CD4-positive, alpha-beta T cell (primary cell): ENCODE measurements at places on chromosomes 1 and 21.
A peak's percentile ranks its signal among the peaks of the same experiment; 100 is the strongest.

DNA sequence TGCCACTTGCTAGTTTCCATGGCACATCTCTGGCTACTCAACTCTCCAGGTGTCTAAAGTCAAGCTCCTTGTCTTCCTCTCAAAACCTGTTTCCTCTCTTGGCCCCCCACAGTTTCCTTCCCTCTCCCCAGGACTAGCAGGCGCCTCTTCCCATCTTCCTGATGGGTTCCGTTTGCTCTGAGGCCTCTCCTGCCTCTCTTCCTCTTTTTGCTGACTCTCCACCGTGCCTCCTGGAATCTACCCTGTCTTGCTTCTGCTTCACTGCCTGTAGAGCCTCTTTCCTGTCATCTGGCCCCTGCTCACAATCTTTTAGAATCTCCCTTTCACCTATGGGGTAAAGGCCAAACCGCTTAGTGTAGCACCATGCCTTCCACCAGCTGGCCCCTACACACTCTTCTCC lies 21.8 kb upstream of the LHX4 start:
- peak; percentile 9 for DNase-seq

GRCh38 chr1:59523745-59524450 lies 227.0 kb downstream of the FGGY start:
- DNase-seq, result no peak

- no peak for DNase-seq
Measured at GRCh38 chr1:59294423-59294822, 2.5 kb upstream of the FGGY start.

DNA sequence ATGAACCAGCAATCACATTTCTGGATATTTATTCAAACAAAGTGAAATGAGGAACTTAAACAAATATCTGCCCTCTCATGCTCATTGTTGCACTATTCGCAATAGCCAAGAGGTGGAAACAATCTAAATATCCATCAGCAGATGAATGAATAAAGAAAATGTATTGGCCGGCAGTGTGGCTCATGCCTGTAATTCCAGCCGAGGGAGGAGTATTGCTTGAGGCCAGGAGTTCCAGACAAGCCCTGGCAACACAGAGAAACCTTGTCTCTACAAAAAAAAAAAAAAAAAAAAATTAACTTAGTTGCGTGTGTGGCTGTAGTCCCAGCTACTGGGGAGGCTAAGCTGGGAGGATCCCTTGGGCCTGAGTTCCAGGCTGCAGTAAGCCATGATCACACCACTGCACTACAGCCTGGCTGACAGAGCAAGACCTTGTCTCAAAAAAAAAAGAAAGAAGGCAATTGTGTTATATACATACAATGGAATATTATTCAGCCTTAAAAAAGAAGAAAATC lies 191.4 kb downstream of the AKT3 start:
- no peak for DNase-seq

GRCh38 chr1:59368008-59368670 lies 71.2 kb downstream of the FGGY start:
- DNase-seq, result no peak

- no peak for DNase-seq
Measured at GRCh38 chr1:165994107-165994506, 166.7 kb downstream of the UCK2 start.

- DNase-seq, result no peak
Measured at GRCh38 chr1:35129080-35129479, 49.9 kb downstream of the ZMYM1 start.

GRCh38 chr1:9320520-9321479 lies 28.1 kb downstream of the SPSB1 start:
- DNase-seq, result no peak

- DNase-seq, result no peak
Measured at GRCh38 chr1:24319312-24319863, at the start of gene GRHL3. Gene GRHL3 (plus strand): TSS chr1:24319357. CDS start chr1:24319552, 195 bp downstream.

DNA sequence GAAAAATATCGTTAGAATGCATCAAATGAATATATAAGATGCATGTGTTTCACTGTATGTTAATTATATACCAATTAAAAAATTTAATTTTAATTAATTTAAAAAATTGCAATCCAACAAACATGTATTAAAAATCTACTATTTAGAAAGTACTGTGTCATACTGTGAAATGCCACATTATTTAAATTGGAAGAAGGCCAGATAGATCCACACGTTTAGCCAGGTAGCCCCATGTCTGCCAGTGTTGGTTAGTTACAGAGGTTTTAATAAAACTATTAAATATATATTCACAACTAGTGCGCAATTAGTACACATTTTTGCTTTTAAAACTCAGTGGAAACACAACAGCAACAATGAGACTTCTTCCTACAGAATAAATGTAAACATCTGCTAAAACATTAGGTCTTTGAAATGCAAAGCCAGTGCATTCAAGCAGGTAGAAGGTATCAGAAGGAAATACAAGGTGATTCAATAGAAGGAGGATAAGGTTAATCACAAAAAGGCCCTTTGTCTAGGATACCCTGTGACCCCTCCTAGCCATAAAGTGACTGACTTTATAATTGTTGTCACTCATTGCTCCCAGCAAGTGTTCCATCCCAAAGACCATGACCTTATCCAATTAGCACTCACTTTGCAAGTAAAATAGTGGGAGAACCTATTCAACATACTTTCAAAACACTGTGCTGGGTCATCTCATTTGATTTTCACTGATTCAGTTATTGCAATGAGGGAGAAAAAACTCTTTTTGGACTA lies 211.5 kb downstream of the TTLL7 start:
- DNase-seq, result no peak

- no peak for DNase-seq
Measured at GRCh38 chr1:164308101-164308500, 250.9 kb upstream of the PBX1 start.

- no peak for DNase-seq
Measured at GRCh38 chr1:242146652-242147051, 147.8 kb upstream of the MAP1LC3C start.

- no peak for DNase-seq
Measured at GRCh38 chr1:77553568-77554291, 128.7 kb downstream of the ZZZ3 start.

- DNase-seq, result no peak
Measured at GRCh38 chr1:77659879-77660593, 22.4 kb downstream of the ZZZ3 start.

- DNase-seq, result no peak
Measured at GRCh38 chr1:179612361-179612760, 20.7 kb downstream of the TDRD5 start.

DNA sequence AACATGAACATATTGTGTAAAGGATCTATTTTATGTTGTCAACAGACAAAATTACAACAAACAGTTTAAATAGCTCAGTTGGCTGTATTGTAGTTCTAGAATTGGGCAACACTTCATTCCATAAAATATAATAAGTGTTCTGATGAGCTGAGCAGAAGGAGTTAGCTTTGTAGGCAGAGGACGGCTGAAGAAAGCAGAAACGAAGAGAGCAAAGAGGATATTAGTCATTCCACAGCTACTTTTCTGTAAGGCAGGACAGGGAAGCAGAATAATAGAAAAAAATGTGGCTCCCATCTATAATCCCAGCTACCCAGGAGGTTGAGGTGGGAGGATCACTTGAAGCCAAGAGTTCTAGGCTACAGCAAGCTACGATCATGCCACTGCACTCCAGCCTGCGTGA lies 20.2 kb upstream of the IVNS1ABP start:
- DNase-seq, result no peak

DNA sequence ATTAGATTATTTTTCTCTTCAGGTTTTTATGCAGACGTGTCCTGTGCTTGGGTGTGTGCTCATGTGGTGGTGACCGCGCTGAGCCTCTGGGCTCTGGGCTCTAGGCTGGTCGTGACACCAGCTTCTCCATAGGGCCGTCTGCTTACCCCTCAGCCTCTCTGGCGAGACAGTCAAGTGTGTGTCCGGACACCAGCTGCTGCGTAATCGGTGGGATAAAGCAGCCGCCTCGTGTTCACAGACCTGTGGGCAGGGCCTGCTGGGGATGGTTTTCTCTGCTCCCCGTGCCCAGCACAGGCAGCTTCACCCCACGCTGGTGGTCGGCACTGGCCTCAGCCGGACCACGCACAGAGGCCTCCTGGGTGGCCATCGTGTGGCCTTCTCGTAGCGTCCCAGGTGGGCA lies 33.6 kb upstream of the DIP2A start:
- no peak for DNase-seq

DNA sequence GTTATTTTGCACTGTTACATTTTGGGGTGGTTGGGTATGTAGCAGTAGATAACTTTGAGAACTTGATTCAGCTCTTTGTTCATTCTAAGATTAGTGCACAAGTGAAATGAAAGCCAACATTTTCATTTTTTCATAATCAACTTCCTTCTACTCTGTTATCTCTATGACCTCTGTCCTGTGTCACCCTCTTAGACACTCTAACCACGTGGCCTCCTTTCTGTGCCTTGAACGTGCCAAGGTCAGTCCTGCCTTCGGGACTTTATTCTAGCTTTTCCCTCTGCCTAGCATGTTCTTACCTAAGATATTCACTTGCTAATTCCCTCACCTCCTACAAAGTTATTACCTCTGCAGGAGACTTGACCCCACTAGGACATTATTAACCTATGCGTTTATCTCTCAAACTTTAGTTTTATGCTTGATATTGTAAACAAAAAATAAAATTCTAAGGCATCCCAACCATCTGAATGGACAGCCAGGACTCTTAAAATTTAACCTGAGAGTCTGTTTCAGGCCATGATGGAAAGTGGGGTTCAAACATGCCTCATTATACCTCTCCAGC lies 19.2 kb upstream of the EDEM3 start:
- DNase-seq, result no peak

- DNase-seq, result no peak
Measured at GRCh38 chr21:45778686-45779085, 135.2 kb downstream of the PCBP3 start.

- no peak for DNase-seq
Measured at GRCh38 chr1:22457345-22457744, 5.7 kb downstream of the ZBTB40 start.

DNA sequence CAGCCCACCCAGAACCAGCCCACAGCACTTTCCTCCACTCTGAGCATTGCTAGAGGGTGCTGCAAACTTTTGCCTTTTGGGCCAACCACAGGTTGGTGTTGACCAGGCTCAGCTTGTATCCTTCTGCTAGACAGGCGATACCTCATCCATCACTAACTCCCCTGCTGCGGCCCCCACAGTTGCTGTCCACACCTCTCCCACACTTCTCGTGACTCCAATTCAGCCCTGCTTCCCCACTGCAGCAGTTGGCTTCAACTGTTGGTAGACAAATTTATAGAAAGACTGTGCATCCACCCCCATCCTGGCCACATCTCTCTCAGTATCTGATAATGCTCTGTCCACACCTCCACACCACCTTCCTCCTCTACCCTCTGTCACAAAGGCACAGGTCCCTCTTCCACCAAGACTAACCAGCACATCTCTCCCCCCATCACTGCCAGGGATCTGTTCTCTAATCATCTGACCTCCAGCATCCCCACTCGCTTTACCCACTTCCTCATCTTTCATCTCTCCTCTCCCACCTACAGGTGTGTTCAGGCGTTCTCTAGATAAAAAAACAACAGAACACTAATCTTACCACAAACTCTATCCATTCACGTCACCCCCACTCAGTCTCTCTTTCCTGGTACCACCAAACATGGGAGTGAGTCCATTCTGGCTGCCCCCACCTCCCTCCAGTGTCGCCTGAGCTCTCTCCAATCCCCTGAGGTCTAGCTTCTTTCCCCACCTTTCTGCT lies 15.8 kb upstream of the SLC25A44 start:
- no peak for DNase-seq

DNA sequence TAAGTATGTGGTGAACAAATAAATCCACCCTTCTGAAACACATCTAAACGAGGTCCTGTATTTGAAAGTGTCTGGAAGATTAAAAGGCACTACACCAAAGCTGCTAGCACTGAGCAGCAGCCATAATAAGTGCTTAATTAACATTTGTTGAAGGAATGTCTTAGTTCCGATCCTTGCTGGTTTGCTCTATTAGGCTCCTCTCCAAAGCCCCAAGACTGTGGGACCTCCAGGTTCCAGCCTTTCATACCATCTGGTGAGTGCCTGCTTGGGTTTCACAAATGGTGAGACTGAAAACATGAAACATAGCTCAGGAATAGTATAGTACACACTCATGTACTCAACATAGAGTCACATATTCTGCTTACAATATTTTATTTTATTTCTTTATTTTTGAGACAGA lies 640 bp upstream of the CYP2J2 start:
- DNase-seq, result no peak

DNA sequence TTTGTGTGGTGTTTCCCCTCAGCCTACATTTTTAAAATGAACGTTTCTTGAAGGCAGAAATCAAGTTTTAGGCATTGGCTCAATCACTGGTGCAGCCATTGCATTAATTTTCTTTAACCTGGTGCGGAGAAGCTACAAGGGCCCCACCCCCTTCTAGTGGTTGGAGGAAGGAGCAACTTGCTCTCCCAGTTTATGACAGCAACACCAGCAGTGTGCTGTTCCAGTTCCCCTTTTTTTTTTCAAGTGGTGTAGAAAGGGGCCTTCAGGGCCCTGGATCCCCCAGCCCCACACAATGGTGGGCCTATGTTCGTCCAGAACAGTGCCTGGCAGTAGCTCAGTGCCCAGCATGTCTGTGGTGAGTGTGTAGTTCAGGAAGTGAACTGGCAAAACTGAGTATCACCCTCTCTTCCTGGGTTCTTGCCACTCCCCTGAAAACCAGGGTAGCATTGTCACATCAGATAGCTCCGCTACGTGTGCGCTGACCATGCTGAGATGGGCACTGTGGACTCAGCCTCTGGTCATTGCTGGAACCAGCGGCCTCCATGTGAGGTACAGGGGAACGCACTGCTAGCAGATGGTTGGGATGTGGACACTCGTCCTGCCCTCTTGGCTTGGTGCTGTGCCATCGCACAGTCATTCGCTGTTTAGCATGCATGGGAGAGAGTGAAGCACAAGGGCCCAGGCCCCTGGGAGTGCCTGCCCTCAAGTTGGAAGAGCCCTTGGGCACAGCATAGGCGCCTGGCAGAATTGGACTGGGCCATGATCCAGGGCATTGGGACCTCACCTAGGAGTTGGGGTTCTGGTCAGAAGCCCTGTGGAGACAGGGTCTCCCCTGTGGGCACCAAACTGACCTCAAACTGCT lies 7.2 kb downstream of the ARF1 start:
- no peak for DNase-seq

- DNase-seq, result no peak
Measured at GRCh38 chr1:9891207-9891606, 18.9 kb downstream of the CTNNBIP1 start.

DNA sequence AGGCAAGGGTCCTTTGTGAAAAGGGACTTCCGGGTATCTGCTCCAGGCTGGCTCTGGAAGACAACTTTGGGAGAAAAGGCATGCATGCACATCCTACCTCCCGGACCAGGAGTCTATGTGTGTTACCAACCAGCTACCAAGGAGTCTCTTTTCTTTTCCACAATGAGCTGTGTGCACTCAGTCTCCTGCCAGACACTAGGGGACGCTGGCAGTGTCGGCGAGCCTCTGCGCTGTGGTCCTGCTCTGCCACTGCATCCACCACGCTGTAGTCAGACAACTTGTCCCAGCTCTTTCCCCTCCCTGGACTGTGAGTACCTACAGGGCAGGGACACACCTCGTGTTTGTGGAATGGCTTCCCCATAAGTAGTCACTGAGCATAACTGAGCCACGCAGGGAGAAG lies 5.1 kb upstream of the SSR2 start:
- DNase-seq, result peak; percentile 59
